ENCODE measurements at places on chromosomes 16 and 17.

GRCh38 chr17:50060951-50061712 is 5.2 kb downstream of the ITGA3 start:
- no peak for DNase-seq

- no peak for DNase-seq
Measured at GRCh38 chr16:66121466-66121865, 245.0 kb upstream of the CDH5 start.

DNA sequence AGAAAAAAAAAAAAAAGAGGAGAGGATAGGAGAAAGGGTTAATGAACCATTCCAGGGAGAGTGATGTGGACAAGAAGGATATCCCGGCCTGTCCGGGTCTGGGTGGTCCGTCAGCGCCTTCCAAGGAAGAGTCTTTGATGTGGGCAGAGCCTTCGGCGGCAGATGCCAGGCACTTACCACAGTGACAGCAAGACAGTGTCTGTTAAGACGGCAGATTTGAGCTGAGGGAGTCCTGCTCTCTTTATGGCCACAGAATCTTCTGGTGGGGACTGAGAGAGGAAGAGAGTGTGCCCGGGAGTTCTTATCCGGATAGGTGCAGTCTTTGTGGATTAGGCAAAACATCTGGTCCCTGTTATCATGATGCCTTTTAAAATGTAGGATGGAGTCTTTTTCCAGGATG is 95.2 kb downstream of the ZDHHC7 start:
- no peak for DNase-seq

- no peak for DNase-seq
Measured at GRCh38 chr17:4599505-4600281, 15.4 kb downstream of the SMTNL2 start.

GRCh38 chr16:31700530-31701388 is 172.8 kb upstream of the ZNF267 start:
- peak; percentile 63 for DNase-seq

- DNase-seq: peak; percentile 46
Measured at GRCh38 chr17:47776330-47777197, 43.5 kb downstream of the TBX21 start.

GRCh38 chr17:31721291-31722025 is 137.6 kb downstream of the COPRS start:
- DNase-seq: no peak
